ENCODE measurements at places on chromosomes 1 and 21.

- DNase-seq: no peak
These were observed 102.7 kb upstream of the CD55 start for GRCh38 chr1:207218512-207219362.

DNA sequence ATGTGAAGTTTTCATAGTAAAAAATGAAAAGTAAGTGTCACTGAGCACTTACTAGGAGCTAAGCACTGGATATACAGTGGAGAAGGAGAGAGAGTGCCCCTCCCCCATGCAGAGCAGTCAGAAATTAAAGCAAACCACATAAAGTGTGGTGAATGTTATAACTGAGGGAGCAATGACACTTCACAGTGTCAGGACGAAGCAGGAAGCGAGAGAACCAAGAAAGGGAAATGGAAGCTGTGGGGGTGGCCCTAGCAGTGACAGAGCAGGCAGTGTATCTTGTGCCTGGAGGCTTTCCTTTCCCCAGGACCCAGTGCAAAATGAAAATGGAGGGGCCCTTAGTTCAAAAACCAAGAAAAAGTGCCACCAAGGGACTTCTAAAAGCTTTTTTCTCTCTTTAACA lies 21.5 kb upstream of the RCAN3 start:
- peak; percentile 56 for DNase-seq

DNA sequence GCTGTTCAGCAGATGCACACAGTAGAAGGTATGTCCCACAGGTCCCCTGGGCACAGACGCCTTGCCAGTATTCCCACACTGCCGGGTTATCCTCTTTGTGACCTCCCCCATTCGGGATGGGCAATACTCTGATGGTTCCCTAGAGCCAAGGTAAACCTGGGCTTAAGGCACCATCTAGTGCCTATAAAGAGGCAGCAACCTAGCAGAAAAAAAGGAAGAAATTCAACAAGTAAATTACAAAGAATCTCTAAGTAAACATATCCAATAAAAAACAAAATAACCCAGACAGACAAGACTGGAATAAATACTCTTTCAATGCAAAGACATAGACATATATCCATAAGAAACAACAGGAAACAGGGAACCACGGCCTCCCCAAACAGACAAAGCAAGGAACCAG lies 39.4 kb downstream of the HSF2BP start:
- no peak for DNase-seq

DNA sequence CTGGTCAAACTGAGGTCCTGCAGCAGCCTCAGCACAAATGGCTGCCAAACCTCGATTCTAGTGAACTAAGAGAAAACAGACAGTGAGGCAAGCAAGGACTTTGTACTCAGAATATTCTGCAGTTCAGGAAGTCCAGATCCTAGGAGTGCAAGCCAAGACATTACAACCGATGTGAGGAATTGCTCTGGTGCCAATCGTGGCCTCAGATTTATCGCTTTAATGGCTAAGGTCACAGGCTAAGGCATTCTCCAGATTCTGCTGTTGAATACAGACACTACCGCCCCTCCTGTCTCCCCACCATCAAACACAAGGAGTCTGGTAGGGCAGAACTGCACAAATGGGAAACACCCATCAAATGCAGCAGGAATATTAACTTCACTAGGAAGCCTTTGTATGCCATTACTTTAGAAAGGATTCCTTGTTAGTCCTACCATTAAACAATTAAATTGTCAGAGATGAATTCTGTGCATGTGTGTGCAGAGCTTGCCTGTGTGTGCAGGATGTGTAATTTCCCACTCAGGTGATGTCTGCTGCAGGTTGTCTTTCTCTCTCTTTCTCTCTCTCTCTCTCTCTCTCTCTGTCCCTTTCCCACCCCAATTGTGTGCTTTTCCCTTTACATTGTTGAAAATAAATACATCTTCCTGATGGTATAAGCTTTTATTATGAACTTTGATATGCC lies 9.2 kb upstream of the SERTAD4 start:
- no peak for DNase-seq

DNA sequence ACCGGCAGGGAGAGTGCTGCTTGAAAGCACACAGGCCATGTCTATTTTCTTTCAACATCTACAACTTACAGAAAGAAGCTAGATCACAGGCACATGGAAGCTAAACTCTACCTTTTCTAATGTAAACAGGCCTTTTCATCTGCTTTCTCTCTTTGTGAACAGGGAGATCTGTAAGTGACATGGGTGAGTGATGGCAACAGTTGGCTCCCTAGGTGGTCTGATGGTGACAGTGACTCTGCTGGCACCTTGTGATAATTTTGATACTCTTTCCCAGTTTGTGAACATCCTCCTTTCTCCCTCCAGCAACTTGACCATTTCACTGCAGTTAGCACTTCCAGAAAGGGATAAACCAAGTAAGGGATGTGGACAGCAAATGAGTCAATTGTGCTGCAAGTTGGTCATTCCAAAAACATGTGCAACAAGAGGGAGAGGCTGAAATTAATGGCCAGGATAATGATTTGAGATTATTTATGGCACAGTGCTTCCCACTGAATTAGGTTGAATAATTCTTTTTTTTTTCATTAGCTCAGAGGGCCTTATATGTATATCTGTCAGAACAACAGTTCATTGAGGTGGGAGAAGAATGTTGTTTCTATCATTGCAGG lies 89.5 kb downstream of the XCL2 start:
- DNase-seq: no peak

GRCh38 chr1:87826681-87827251 lies 498.1 kb downstream of the LMO4 start:
- DNase-seq: no peak

GRCh38 chr1:3130268-3130667 lies 61.3 kb downstream of the PRDM16 start:
- no peak for DNase-seq

DNA sequence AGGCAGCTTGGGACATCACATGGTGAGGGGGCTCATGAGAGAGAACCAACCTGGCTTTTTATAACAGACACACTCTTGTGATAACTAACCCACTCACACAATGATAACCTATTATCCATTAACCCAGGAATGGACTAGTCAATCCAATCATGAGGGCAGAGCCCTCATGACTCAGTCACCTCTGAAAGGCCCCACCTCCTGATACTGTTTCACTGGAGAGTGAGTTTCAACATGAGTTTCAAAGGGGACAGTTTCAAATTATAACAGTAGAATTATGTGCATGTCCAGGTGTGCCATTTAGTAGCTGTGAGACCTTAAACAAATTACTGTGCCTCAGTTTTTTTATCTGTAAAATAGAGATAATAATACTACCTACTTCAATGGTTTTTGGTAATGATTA lies 47.6 kb upstream of the PPP2R5A start:
- DNase-seq: no peak

- no peak for DNase-seq
These were observed 57.5 kb downstream of the SRSF11 start for GRCh38 chr1:70278710-70279109.

Measured in stimulated activated CD4-positive, alpha-beta T cell treated with anti-CD3 and anti-CD28 coated beads, Interleukin-12 subunit alpha, Interleukin-12 subunit beta, amount 100 ng/mL, for 24 hours (primary cell).